ENCODE measurements at places on chromosomes 11 and 22.

GRCh38 chr22:48088926-48089536, 1326.6 kb downstream of the TBC1D22A start:
- DNase-seq = no peak

DNA sequence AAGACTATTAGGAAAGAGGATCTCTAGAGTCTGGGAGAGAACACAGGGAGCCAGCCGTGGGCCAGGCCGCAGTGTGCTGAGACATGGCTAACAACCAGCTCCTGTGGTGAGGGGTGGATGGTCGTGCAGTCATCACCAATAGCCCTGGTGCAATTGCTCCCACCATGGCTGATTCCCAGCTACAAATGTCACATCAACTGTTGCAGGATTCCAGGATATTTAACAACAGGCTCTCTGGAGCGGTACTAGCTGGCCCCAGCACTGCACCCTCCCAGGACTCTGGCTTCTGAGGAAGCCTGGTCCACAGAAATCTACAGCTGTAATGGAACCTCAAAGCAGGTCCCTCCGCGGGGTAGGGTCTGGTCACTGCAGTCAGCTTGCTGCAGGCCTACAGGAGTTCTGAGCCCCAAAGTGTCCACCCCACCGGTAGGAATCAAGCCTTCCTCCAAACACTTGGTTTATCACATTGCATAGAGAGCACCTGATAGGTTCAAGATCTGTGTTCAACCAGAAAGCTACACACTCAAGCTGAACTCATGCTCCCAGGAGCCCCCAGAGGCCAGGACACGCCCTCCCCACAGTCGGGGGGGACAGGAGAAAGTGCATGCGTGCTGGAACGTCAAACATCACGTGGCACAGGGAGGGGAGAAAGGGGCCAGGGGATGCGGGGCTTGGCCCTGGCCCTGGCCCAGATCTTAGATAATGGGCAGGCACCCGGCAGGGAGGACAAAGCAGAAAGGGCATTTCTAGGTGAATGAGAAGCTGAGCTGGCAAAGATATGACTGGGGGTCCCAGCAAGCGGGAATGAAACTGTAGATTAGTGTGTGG, 609.0 kb downstream of the TBC1D22A start:
- DNase-seq = no peak

DNA sequence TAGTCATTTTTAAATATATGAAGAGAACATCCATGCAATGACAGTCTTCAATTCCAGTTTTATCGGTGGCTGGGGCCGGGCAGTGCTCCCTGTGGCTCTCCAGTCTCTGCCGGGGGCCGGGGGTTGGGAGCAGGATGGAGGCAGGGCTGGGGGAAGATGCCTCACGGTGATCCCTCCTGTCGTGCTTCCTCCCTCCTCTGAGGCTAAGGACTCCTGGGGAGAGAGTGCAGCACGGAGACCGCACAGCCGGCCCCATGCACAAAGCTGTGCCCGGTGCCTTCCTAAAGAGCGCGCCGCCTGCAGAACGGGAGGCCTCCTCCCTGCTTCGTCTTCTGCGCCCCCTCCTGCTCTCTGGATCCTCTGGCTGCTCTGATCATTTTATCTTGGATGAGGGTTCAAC, 20.5 kb downstream of the GAL start:
- no peak for DNase-seq

DNA sequence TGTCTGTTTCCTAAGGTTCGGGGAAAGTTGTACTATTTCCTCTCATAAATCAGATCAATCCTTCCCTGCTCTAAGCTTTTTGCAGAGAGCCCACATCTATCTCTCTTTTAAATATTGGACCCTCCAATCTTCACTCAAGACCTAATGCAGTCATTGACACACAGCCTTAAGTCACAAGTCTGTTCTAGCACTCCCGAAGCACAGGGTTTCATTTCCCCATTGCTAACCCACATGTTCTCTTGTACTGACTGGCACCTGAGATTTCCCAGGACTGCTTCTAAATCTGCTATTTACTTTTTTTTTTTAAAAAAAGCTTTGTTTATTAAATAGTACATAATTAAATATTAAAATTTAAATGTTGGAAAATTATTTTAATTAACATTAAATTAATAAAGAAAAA, 674.7 kb downstream of the TBC1D22A start:
- DNase-seq = no peak

DNA sequence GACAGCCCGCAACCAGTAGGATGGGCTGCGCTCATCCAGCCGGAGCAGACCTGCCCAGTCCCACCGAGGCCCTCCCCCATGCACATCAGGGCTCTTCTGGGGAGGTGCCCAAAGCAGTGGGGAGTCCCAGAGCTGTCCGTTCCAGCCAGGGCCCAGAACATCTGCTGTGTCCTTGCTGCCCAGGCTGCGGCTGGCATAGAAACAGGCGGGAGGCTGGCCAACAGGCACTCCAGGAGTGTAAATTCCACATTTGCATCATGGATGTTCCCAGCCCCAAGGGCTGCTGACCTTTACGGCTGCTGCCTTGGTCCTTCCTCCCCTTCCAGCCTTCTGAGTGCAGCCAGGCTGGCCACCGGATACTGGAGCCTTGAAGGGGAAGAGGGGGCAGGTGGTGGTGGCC, 30.0 kb upstream of the SYT7 start:
- no peak for DNase-seq

GRCh38 chr11:34620820-34621792, at the start of gene EHF:
Gene EHF, plus strand, starts transcription at chr11:34621093. Its CDS starts 21,538 bp downstream, at chr11:34642631.
- no peak for DNase-seq

- no peak for DNase-seq
Observed at GRCh38 chr22:25475257-25476022, 89.0 kb upstream of the GRK3 start.

GRCh38 chr11:31001427-31001826, 368.1 kb downstream of the DCDC1 start:
- DNase-seq = no peak

DNA sequence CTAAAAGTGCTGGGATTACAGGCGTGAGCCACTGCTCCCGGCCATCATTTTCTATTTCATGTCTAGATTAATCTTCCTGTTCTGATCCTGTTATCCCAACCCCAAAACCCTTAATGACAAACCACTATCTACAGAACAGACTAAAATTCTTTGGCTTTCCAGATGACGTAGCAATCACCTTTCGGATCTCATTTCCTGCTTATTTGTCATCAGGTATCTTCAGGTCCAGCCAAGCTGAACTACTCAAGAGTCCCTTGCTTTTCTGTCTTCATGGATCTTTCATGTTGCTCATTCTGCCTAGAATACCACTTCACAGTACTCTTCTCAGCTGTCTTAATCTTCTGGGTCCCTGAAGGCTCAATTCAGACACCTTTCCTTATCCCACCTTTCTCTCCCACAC, 27.4 kb upstream of the IPO7 start:
- no peak for DNase-seq

DNA sequence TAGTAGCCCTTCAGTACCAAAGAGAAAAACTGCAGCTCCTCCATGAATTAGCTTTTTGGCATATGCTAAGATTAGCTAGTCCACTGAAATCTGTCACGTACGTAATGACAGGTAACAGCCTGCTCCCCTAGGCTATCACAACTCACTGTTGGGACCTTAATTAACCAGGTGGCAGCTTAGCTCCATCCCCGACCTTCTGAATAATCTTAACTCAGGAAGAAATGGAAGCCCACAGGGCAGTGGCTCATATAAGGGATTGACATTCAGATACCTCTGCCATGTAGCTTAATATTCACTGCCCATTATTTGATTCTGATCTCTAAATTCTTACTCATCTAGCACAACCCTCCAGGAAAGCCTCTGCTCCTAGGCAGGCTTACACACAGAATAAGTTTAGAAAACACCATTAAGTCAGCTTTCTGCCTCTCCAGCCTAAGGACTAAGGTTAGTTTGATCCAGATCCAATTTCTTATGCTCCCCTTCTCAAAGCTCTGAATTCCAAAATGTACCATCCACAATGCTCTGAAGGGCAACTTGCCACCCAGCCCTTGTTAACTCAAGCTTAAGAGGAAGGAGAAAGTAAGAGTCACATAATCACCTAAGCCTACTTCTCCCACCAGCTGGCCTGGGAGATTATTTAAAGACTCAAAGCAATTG, 5.0 kb downstream of the HSPA8 start:
- no peak for DNase-seq

GRCh38 chr11:131371791-131372104, 1.3 kb downstream of the NTM start:
- no peak for DNase-seq

DNA sequence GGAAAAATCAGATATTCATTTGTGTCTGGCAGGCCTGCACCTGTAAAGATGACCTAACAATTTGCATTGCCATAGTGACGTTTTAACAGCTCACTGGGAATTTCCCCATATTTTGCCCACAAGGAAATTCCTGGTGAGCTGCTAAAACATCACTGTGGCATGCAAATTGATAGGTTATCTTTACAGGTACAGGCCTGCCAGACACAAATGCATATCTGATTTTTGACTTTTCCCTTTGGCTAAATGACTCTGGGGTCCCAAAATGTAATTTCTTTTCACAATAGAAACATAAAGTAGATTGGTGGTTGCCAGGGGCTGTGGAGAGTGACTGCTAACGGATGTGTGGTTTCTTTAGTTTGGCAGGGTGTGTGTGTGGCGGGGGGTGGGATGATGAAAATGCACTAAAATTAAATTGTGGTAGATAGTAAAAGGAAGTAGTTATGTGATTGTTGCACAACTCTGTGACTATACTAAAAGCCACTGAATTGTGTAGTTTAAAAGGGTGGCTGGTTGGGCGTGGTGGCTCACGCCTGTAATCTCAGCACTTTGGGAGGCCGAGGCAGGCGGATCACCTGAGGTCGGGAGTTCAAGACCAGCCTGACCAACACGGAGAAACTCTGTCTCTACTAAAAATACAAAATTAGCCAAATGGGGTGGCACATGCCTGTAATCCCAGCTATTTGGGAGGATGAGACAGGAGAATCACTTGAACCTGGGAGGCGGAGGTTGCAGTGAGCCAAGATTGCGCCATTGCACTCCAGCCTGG, 18.5 kb upstream of the FEZ1 start:
- peak; percentile 61 for DNase-seq

- DNase-seq = no peak
Observed at GRCh38 chr11:44011797-44012196, 36.0 kb upstream of the ACCSL start.

GRCh38 chr22:47146941-47147340, 384.5 kb downstream of the TBC1D22A start:
- DNase-seq = no peak
